AML-193 (cell line): ENCODE measurements at places on chromosomes 2 and 18.

DNA sequence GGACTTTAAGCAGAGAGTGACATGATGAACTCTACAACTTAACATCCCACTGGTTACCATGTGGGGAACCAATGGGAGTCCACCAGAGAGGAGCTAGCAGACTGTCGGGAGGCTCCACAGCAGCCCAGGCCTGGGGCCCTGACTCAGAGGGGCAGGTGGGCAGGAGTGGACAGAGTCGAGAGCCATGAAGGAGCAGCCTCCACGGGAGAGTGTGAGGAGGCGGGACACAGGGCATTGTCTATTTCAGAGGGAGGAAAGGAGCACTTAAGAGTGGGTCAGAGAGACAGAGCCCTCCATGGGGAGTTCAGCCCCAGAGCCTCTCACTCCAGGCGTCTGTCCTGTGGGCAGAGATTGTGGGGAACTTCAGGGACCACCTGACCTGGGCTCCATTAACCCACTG is 118.7 kb downstream of the CYP26B1 start:
- no peak for DNase-seq

DNA sequence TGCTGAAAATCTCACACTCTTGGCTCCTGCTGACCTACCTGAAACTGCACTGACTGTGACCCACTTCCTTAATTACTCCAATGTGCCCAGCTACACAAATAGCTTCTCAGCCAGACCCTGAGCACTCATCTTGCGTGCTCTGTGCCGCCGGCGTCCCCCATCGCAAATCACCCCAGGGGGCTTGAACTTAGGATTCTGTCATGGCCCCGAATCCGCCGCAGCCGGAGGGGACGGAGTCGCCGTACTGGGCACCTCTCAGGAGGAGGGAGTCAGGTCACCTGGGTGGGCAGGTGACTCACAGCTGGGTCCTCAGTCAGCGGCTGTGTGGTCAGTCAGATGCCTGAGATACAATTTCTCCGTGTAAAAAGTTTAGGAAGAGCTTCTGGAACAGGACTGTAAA is 804.9 kb upstream of the SALL3 start:
- DNase-seq: no peak

GRCh38 chr2:24618680-24619079 is 127.6 kb downstream of the NCOA1 start:
- DNase-seq: no peak

GRCh38 chr2:45083175-45083574 is 73.9 kb upstream of the SIX2 start:
- DNase-seq: no peak
